ENCODE measurements at places on chromosomes 1 and 21.

DNA sequence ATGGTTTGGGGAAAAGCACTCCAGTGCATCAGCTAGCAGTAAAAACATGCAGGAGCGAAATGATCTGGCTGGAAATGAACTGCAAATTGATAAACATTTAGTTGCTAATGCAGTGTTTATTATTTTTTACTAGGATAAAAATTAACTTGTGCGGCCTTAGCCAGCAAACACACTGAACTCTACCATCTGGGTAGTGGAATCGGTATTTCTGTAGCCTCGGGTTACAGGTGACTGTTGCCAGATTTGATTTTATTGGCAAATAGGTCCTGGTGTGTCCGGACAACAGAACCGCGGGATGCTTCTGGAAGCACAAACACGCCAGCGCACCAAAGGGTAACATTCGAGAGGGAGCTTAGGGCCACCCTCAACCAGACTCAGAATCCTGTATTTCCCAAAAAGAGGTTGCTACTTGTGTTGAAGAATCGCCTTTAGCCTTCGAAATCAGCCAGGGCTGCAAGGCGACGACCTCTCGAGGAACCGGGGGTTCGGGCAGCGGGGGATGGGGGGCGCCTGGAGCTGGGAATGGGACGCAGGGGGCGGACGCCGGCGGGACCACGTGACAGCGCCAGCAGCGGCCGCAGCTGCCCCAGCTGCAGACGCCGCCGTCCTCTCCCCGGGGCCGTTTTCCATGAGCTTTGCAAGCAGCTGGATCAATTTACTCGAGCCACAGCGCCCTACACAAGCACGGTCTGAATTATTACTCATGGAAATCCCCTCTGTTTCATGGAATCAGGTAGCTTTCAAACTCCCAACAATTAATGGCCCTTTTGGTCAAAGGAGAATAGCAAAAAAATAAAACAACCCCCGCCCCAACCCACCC lies 158.8 kb downstream of the TOMM20 start:
- DNase-seq: no peak

GRCh38 chr21:39056636-39057035 lies 126.6 kb downstream of the PSMG1 start:
- no peak for DNase-seq

DNA sequence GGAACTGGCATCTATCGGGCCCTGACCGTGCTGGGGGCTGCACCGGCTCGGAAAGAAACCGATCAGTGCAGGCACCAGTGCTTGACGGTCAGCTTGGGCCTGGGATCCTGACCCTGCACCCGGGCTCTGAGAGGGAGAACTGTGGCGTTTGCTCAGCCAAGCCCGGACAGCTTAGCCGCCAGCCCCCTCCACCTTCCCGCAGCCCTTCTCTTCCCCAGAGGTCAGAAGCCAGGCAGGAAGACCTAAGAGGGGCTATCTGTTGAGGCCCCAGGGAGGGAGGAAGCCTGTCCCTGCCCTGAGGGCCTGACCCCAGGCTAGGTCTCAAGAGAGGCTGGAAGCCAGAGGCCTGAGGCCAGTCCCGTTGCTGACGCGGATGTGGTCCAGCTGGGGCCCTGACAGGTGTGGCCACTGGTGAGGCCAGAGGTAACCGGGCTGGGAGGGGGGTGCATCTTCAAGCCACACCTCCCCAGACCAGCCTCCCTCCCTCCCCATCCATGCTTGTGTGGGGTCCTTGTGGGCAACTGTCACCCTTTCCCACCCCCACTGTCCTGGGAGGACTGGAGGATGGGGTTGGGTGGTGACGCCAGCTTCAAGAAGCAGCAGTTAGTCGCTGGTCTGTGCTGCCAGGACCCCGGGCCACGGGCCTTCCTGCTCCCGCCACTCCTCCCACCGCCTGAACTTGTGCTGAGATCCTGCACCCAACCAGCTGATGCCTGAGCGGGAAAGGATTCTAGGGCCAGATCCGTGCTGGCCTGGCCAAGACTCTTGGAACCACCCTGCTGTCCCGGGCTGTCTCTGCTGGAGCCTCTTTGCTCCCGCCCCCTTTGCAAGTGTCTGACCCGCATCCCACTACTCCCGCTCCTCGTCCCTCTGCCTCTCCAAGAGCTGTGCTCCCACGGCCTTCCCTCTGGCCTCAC lies 2.6 kb upstream of the DVL1 start:
- DNase-seq: no peak

DNA sequence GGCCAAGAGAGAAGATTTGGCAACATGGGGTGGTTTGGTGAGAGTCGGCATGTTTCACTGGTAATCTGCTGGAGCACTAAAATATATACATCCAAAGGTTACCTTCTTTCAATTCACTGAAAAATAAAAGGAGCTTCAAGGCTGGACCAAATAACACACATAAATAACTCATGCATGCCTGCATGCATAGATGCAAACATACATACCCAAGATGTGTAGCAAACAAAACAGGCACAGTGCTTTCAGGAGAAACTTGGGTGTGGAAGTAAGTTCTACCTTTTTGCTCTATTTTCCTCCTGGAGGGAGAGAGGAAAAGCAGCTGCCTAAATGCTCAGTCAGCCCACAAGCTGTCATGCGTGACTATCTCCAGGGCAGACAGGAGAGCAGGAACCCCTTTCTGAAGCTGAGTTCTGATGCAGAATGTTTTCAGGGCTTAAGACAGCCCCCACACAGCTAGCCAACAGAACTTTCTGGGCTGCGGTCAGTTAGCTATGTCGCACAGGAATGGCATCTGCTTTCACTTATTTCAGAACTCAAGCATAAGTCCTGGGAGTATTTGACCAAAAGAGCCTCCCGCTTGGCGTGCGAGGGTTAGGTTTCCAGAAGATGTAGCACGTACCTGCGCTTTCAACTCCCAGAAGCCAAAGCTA lies 166.2 kb downstream of the TOMM20 start:
- DNase-seq: no peak

- DNase-seq: no peak
Observed at GRCh38 chr1:100661176-100661575, 58.4 kb upstream of the VCAM1 start.

- DNase-seq: no peak
Observed at GRCh38 chr1:61839679-61840078, 97.4 kb downstream of the PATJ start.

DNA sequence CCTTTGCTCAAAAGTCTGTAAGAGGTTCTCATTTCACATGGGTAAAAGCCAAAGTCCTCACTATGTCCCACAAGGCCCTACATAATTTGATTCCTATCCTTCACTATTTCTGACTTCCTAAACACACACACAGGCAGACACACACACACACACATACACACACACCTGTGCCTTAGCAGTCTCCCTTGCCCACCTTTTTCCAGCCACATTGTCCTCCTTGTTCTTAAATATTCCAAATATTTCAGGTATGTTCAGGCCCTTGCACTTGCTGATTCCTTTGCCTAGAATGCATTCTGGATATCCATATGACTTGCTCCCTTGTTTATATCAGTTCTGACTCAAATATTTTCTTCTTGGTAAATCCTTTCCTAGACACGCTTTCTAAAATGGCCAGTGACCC lies 54.6 kb downstream of the NTNG1 start:
- no peak for DNase-seq

All from stimulated activated CD4-positive, alpha-beta T cell treated with anti-CD3 and anti-CD28 coated beads, TNF-alpha, amount 100 ng/mL, for 24 hours (primary cell).